Activated CD4-positive, alpha-beta T cell treated with anti-CD3 and anti-CD28 coated beads for 48 hours (primary cell): ENCODE measurements at places on chromosomes 4 and X.
A peak's percentile ranks its signal among the peaks of the same experiment; 100 is the strongest.

DNA sequence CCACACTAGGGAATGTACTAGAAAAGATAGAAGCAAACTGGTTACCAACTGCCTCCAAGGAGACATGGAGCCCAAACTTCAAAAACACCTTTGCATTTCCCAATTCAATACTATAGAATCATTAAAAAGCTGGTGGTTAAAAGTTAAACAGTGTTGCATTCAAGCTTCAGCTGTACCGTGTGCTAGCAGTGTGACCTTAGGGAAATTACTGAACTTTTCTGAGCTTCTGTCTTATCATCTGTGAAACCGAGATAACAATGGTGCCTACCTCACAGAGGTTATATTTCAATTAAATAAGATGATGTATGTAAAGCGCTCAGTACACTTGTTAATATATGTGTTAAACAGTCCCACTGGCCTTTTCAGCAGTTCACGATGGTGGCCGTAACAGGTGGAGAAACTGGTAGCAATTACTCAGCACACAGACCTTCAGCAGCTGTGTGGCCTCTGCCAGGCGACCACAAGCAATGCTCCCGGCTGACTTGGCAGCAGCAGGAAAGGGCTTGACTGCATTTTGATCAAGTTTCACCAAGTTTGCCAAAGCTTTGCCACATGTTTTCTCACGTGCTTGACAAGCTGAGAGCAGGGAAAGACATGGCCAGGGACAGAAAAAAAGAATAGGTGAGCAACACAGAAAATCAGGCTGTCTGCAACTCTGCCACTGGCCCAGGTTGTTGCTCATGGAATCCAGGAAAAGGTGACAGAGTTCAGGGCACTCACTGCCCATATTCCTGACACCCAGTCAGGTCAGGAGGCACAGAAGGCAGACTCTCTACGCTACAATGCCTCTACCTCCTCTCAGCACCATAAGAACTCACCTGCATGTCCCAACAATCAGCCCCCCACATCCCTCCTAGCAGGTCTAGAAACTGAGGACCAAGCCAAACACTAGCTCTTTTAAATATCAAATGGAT lies 72.1 kb downstream of the PARM1 start:
- DNase-seq, result no peak

- DNase-seq, result no peak
Observed at GRCh38 chr4:167117273-167117672, 117.0 kb downstream of the SPOCK3 start.

GRCh38 chr4:147707892-147708672 lies 23.8 kb upstream of the ARHGAP10 start:
- DNase-seq, result peak; percentile 57

DNA sequence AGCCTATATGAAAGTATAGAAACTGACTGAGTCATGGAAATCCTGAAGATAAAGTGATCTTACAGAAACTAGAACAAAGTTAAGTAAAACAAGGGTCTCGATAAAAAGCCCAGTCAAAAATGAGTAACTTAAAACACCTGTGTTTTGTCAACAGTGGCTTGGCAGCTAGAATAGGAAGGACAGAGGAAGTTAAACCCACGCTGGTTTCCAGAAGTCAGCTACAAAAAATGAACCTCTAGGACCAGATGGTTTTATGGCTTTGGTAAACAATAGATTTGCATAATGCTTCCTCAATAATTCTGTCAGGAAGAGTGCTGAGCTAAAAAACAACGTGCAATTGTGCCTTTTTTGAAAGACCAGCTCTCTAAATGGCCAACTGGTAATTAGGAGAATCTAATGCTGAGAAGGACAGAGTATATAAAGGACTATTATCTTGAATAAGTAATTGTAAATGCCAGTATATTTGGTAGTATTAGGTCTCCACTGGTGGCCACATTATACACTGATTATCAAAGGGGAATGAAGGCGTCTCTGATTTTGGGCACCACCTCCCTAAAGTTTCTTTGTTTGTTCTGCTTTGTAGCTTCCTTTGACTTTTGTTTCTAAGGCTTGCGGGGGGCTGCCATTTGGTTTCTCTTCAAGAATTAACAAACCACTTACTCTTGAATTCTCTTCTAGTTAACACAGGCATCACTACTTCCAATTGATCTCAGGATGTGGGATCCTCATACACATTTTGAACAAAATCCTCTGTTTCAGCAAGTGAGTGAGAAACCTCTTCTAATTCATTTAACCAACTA lies 72.2 kb upstream of the PPP3CA start:
- DNase-seq, result no peak

- DNase-seq, result no peak
Observed at GRCh38 chr4:30821859-30822612, 101.9 kb downstream of the PCDH7 start.

DNA sequence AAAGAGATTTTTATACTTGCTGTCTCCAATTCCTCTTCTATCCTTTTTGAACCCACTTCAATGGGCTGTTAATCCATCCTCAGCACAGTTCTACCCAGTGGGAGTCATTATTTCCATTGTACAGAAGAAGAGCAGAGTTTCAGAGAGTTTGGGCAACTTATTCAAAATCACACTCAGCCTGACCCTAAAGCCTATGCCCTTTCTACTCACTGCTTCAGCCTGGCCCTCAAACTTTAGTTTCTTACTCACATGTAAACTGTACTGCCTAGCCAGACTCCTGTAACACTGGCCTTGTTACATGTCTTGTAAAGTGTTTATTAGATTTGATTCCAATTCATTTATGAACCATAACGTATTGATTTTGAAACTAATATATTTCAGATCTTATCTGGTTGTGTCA lies 25.1 kb upstream of the USO1 start:
- no peak for DNase-seq

DNA sequence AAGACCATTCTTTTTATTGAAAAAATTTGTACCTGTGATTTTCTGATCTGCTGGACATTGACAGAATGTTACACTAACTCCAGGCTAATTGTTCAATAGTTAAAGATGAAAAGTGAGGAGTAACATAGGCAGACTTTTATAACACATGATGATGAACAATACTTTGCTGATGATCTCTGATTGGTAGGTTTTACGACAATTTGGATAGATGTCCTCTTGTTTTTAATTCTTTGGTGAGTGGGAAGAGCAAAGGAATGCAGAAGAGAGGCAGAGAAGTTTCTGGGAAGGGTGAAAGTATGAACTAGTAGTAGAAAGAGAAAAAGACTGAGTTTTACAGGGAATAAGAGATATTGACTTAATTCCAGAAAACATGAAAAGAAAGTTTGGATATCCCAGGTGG lies 267.3 kb upstream of the HAND2 start:
- no peak for DNase-seq

- DNase-seq, result no peak
Observed at GRCh38 chrX:53483838-53484405, 49.8 kb upstream of the HSD17B10 start.

GRCh38 chr4:81965911-81966310 lies 407.9 kb downstream of the HNRNPD start:
- DNase-seq, result no peak

- no peak for DNase-seq
Observed at GRCh38 chr4:151717909-151718628, 42.7 kb downstream of the GATB start.

DNA sequence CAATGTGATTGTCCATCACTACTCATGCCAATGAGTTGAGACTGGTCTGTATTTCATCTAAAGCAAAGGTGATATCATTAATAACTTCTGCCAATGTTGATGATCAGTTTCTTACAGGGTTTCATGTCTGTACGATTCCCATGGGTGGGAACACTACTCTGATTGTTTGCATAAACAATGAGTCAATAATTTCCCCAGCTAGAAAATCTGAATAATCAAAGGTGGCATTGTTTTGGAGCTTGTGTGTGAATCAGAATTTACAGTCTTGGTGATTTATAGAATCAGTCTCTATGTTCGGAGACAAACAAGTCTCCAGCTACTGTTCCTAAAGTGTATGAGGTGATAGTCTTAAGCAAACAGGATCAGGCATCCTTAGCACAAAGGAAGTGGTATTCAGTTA lies 35.5 kb upstream of the PARM1 start:
- DNase-seq, result no peak

DNA sequence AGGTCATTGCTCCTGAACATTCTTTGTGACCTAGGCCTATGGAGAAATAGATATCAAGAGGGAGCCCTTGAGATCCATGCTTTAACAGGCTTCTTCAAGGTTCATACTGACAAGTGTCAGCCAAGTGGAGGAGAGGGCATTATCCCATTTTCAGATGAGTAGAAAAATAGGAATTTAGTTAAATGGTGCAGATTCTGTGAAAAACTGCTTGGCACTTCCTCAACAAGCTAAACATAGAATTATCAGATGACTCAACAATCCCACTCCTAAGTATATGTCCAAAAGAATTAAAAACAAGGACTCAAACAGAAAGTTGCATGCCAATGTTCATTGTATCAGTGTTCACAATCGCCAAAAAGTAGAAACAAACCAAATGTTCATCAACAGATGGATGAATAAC lies 43.8 kb upstream of the KCNIP4 start:
- no peak for DNase-seq

DNA sequence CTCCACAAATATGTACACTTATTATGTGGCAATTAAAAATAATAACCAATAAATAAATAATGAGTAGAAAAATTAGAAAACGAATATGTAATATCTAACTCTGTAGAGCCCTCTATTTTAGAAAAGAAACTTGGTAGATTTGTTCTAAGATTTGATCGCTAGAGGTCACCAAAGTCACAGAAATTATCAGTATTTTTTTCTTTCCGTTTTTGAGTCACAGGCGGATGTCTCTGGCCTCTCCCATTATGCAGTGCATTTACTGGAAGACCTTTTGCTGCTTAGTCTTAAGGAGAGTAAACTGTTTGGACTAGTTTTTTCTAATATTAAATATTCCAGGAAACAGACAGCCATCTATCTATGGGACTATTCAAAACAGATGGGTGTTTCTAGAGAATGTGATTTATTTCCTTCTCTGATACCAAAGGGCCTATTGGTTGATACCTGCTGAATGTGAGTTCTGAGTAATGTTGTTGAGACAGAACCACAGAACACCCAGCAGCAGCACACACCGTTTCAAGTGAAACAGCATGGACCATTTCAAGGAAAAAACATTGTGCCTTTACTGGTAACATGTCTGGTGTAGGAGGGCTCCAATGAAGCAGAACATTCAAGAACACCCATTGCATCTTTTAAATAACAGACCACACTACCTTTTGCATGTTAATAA lies 34.0 kb upstream of the GYPA start:
- DNase-seq, result peak; percentile 16
